BJ (cell line): ENCODE measurements at places on chromosomes 7 and 10. TPM values are rescaled to one million over a fixed set of nuclear protein-coding genes. Genes with fewer than 3 reads are reported as not detected.

VAX1 gene
- 0.22 and 0.23 TPM in 2 replicates for polyA plus RNA-seq

HOXA3 gene
- 0.09 and 0.15 TPM in 2 replicates for polyA plus RNA-seq

C7orf57 gene
- polyA plus RNA-seq = 0.07 TPM in 2 replicates

NEUROD6 gene
- polyA plus RNA-seq = not detected in 2 replicates

FAM221A gene
- polyA plus RNA-seq = 1.1 TPM in 2 replicates

PDE1C gene
- 19.6 and 32.4 TPM in 2 replicates for polyA plus RNA-seq

STEAP1 gene
- polyA plus RNA-seq = 2.7 and 6.9 TPM in 2 replicates

FOXI2 gene
- not detected in 2 replicates for polyA plus RNA-seq

ANLN gene
- 54.2 and 63.3 TPM in 2 replicates for polyA plus RNA-seq

DRGX gene
- 0.04 and 0.06 TPM in 2 replicates for polyA plus RNA-seq

BHLHA15 gene
- not detected in 2 replicates for polyA plus RNA-seq

HSPA12A gene
- 7.0 and 7.9 TPM in 2 replicates for polyA plus RNA-seq

CALN1 gene
- not detected in 2 replicates for polyA plus RNA-seq

MAGI2 gene
- 0.81 and 1.2 TPM in 2 replicates for polyA plus RNA-seq

GPR26 gene
- polyA plus RNA-seq = 0.01 TPM in 1 of 2 replicates, not detected in the other
